Activated gamma-delta T cell treated with anti-CD3 and anti-CD28 coated beads, Interleukin-2, amount 50 U/mL, for 16 hours (primary cell): ENCODE measurements at places on chromosomes 7 and 10.

- no peak for DNase-seq
Observed at GRCh38 chr10:36597756-36598320, 527.6 kb upstream of the ANKRD30A start.

- DNase-seq, result no peak
Observed at GRCh38 chr7:1938788-1939433, 268.8 kb downstream of the ELFN1 start.

DNA sequence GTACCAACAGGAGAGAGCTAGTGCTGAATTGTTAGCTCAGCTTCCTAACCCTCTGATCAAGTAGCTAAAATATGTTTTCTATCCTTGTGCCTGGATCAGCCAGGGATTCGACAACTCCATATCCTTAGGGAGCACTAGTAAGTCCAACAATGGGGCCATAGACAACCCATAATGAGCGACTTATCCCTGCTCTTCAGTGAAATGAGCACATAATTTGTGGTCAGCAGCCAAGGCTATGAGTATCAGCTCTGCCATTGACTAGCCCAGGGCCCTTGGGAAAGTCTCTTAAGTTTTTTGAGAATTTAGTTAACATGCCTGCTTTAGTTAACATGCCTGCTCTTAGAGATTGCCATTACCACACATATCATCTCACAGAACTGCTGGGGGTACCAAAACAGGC is 39.3 kb downstream of the COL1A2 start:
- DNase-seq, result no peak

- no peak for DNase-seq
Observed at GRCh38 chr7:158382363-158383254, 205.0 kb downstream of the PTPRN2 start.

GRCh38 chr7:47546171-47546570 is 35.7 kb downstream of the TNS3 start:
- no peak for DNase-seq

DNA sequence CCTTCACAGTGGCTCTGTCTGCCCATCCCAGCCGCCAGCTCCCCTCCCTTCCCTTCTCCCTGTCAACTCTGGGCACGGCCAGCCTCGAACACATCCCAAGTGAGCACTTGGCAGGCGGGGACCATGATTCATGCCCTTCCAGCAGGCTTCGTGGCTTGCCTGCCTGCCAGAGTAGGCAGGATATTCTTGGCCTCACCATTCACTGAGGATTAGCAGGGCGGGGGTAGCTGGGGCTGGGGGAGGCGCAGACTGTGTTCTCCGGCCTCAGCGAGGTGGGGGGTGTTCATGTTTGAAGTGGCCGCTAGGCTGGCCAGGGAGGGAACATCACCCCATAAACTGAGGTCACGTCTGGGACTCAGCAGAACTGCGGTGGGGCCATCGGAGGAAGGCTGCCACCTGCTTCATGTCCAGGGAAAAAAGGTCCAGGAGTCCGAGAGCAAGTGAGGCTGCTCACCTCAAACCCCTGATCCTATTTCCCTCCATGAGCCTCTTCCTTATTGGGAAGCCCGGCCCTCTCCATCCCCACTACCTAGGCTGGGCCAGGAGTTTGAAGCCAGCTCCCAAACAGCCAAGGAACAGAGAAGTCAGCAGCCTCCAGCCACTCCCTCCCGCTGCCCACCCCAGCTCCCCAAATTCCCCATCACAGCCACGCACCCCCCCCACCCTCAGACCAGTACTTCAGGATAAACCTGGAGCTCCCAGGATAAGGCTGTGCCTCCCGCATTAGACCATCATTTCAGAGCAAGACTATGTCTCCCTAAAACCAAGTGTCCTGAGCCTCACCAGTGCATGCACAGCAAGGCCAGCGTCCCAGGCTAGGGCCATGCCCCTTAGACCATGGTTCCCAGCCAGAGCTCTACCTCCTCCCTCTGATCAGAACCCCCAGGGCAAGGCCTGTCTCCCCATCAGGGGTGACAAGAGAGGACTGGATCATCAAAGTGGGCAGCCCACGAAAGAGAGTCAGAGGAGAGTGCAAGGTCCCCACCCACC is 42.8 kb upstream of the RABGEF1 start:
- no peak for DNase-seq

- DNase-seq, result no peak
Observed at GRCh38 chr7:4523219-4523618, 158.9 kb upstream of the FOXK1 start.

DNA sequence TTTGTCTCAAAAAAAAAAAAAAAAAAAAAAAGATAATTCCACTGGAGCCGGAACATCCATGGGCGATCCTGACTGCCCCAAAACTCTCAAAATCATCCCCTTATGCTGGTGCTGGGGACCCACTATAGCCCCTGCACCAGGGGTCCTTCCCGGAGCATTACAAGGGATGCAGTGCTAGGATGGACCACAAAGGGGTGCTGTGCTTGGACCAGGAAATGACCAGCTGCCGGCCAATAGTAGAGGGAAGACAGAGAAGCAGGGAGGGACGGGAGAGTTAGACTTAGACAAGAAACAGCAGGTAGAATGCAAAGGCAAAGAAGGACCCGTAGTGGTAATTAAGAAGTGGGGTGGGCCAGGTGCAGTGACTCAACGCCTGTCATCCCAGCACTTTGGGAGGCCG is 40.5 kb downstream of the RCC1L start:
- DNase-seq, result no peak

DNA sequence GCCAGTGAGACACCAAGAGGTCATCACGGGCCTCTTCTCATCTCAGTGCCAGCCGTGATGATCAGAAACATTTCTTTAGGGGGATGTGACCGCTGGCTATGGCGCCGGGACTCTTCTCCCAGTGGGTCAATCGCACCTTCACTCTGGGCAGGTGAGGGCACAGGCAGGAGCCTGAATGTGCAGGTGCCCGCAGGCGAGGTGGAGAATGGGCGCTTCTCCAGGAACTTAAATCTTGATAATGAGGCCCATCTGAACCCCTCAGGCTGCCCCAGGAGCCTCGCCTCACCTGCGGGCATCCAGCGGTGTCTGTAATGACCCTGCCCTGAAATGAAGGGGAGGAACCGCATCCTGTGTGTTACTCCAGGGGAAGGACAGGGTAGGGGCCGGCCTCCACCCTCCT is 204.7 kb downstream of the ADARB2 start:
- no peak for DNase-seq

DNA sequence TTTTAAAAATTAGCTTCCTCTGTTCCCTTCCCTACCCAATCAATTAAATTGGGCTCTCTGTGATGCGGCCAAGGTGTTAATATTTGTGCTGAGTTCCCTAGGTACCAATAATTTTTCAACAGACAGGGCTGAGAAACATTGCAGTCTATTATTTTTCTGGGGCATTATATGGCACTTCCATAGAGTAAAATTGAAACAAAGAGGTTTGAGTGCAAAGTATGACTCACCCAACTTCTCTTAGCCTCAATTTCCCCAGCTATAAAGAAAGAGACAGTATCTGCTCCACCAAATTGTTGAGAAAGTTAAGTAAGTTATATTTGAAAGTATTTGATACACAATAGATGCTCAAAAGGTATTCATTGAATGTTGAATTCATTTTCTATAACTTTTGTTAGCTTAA is 74.9 kb downstream of the TES start:
- no peak for DNase-seq

DNA sequence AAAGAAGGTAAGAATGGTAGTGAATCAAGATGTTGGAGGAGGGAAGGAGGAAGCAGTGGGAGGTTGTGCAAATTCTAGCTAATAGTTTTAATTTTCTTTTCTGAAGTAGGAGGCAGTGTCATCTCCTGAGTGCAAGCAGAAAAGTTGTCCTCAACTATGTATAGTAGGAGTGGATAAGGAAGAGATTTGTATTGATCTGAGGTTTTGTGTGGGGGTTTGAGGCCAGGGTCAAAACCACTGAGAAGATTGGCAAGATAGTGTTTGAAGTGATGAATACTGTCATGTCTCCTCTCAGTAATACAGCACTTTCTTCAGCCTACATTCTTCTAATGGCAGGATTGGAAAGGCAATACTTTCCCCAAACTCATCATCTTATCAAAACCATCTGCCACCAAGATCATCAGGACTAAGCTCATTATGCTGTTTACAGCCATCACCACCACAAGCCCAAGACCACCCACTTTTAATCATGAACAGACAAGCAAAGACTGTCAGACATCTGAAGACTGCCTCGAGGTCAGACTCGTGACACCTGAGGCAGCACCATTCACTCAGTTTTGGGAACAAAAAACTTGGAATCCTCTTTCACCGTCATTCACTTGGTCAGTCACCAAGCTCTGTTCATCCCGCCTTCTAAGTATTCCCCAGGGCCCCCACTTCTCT is 1.5 kb upstream of the MIOS start:
- no peak for DNase-seq

DNA sequence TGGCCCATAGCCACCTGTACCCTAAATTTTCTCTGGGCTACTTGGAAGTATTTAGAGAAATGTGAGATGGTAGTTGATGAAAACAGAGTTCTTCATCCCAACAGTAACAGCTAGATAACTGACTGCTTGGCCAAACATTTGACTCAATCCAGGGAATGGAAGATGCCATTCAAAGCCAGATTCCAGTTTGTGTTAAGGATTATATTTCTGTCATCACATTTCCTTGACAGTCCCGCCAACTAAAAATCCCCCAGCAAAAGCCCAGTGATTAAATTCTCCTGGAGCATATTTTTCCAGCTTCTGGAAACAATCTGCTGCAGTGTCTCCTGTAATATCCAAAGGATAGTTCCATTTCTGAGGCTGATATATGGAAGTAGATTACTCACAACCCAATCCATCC is 45.4 kb upstream of the PTN start:
- no peak for DNase-seq

- DNase-seq, result no peak
Observed at GRCh38 chr7:102095321-102096011, 191.2 kb upstream of the SH2B2 start.

GRCh38 chr10:91590904-91591796 is 41.7 kb downstream of the PPP1R3C start:
- DNase-seq, result no peak

GRCh38 chr7:31814187-31814586 is 127.2 kb downstream of the PPP1R17 start:
- no peak for DNase-seq

DNA sequence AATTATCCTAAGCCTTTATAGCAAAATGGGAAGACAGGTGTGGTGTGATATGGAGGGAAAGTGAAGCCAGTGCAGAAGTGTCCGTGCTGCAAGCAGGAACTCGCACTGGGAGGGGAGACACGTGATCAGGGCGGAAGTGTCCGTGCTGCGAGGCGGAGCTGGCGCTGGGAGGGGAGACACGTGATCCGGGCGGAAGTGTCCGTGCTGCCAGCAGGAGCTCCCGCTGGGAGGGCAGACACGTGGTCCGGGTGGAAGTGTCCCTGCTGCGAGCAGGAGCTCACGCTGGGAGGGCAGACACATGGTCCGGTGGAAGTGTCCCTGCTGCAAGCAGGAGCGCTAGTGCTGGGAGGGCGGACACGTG is 40.5 kb upstream of the PRKAR1B start:
- DNase-seq, result no peak

DNA sequence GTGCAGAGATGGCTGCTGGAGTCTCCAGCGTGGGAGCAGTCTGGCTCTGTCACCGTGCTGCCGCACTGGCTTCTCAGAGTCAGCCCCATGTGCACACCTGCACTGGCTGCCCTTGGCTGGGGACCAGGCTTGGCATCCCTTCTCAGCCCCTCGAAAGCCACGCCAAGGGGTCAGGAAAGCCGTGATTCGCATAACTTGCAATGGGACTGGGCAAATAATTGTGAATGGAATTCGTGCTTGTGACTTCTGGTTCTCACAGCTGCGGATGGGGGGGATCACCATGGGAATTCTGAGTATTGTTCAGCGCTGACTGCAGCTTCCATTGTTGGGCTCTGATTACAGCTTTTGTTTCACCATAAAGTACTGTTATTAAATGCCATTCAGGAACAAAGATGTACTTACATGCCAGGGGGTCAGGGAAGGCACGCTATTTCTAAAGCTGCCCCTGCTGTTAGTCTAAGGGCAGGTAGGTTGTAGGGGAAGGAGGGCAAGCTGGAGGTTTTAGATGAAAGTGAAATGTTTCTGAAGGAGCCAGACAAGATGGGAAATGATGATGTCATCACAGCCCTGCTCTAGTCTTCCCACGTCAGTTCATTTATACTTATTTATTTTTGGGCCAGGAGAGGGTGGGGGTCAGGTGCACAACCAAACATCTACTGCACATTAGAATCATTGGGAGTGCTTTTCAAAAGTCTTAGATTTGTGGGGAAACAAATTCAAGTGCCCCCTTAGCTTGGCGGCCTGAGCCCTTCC is 5.8 kb upstream of the PLEKHA1 start:
- no peak for DNase-seq

DNA sequence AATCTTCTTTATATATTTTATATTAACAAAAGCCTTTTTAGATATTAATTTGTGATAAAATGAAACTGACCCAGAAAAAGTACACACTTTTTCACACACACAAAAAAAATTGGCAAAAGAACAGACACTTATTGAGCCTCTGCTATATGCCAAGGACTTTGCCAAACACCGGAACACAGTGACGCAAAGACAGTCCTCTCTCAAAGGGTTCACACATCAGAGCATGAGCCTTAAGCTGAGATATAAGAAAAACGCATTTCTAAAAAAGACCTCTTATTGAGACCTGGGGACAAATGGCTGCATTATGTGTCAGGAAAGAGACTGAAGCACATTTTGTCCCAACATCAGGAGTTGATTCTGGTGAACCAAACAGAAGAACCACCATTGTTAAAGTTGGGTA is 24.0 kb upstream of the ABCB4 start:
- DNase-seq, result no peak

DNA sequence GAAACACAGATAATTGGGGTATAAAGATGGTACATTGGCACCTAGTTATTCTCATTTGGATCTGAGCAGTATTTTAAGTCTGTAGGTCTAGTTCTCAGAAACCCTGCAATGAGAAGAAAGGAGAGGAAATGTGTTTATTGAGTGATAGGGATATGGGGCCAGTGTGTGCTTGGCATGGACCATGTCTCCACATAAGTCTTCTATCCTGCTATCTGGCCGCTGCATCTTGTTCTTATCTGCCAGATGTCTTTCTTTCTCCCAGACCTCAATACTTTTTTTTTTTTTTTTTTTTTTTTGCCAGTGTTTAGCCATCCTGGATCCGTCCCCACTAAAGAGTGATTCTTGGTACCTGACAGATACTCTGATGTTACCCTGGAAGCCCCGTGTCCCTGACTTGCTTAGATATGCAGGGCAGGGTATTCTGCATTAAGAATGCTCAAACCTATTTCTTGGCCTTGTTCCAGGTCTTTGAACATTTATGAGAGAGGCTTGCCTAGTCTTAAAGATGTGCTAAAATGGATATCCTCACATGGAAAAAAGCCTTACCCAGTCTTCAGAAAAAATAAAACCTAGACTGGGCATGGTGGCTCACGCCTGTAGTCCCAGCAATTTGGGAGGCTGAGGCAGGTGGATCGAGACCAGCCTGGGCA is 10.0 kb downstream of the MTURN start:
- no peak for DNase-seq

- DNase-seq, result no peak
Observed at GRCh38 chr7:155255621-155256020, 42.1 kb upstream of the INSIG1 start.

GRCh38 chr10:74993649-74994048 is 117.8 kb upstream of the SAMD8 start:
- no peak for DNase-seq

DNA sequence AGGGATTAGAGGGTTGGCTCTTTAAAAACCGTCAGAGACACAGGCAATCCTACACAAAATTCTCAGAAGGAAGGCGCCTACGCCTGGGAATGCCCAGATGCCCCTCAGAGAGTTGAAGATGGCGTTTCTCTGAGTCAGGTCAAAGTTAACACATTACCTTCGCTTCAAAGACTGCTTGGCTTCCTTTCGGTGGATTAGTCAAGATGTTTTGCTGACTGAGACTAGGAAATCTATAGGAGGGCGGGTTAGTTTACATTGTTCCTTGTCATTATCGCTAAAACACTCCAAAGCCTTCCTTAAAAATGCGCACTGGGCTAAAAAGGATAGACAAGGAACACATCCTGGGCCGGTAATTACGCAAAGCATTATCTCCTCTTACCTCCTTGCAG is 995 bp upstream of the CFTR start:
- DNase-seq, result no peak
